Myometrial cell (primary cell): ENCODE measurements at places on chromosomes 3 and 15. TPM values are rescaled to one million over a fixed set of nuclear protein-coding genes. Genes with fewer than 3 reads are reported as not detected.

Gene GOLGA8R
- total RNA-seq = 0.18 and 1.2 TPM in 2 replicates

Gene RARRES1
- 148 and 180 TPM in 2 replicates for total RNA-seq

Gene P2RY13
- total RNA-seq = not detected in 2 replicates

Gene CPNE9
- total RNA-seq = not detected in 2 replicates

Gene MCTP2
- total RNA-seq = 0.18 and 0.58 TPM in 2 replicates

Gene SLC28A2
- not detected in 2 replicates for total RNA-seq

Gene CASR
- total RNA-seq = not detected in 2 replicates

Gene CPB1
- not detected in 2 replicates for total RNA-seq

Gene CLEC3B
- total RNA-seq = 2.3 and 7.2 TPM in 2 replicates

Gene ZNF501
- total RNA-seq = 3.5 and 4.3 TPM in 2 replicates

Gene GALNT15
- total RNA-seq = 0.86 and 2.5 TPM in 2 replicates

Gene MESD
- total RNA-seq = 21.0 and 21.8 TPM in 2 replicates

Gene MCF2L2
- 0.29 and 0.71 TPM in 2 replicates for total RNA-seq

Gene GOLGA8Q
- total RNA-seq = not detected in 2 replicates

Gene ZNF774
- total RNA-seq = 0.18 and 0.29 TPM in 2 replicates

Gene NMNAT3
- under 0.01 TPM in 1 of 2 replicates, not detected in the other for total RNA-seq

Gene CHRM5
- not detected in 2 replicates for total RNA-seq

Gene APBA2
- 4.8 and 7.2 TPM in 2 replicates for total RNA-seq

Gene SLC6A20
- not detected in 2 replicates for total RNA-seq

Gene PLCH1
- total RNA-seq = not detected in 2 replicates

Gene MOBP
- total RNA-seq = not detected in 2 replicates

Gene TRAT1
- total RNA-seq = not detected in 2 replicates

Gene GP9
- not detected in 2 replicates for total RNA-seq

Gene RTP4
- 2.1 and 2.9 TPM in 2 replicates for total RNA-seq

Gene LDHAL6B
- not detected in 2 replicates for total RNA-seq

Gene CHST2
- 20.0 and 21.3 TPM in 2 replicates for total RNA-seq

Gene RHO
- not detected in 2 replicates for total RNA-seq

Gene DUOXA1
- not detected in 2 replicates for total RNA-seq

Gene NR1I2
- not detected in 2 replicates for total RNA-seq

Gene MYL3
- total RNA-seq = not detected in 2 replicates

Gene GREM1
- 2.3 and 4.3 TPM in 2 replicates for total RNA-seq

Gene GNAT1
- total RNA-seq = not detected in 2 replicates

Gene MUC20
- total RNA-seq = 1.7 TPM in 1 of 2 replicates, not detected in the other
